ENCODE measurements at places on chromosomes 1 and 21. TPM values are rescaled to one million over a fixed set of nuclear protein-coding genes. Genes with fewer than 3 reads are reported as not detected.
A peak's percentile ranks its signal among the peaks of the same experiment; 100 is the strongest.

DNA sequence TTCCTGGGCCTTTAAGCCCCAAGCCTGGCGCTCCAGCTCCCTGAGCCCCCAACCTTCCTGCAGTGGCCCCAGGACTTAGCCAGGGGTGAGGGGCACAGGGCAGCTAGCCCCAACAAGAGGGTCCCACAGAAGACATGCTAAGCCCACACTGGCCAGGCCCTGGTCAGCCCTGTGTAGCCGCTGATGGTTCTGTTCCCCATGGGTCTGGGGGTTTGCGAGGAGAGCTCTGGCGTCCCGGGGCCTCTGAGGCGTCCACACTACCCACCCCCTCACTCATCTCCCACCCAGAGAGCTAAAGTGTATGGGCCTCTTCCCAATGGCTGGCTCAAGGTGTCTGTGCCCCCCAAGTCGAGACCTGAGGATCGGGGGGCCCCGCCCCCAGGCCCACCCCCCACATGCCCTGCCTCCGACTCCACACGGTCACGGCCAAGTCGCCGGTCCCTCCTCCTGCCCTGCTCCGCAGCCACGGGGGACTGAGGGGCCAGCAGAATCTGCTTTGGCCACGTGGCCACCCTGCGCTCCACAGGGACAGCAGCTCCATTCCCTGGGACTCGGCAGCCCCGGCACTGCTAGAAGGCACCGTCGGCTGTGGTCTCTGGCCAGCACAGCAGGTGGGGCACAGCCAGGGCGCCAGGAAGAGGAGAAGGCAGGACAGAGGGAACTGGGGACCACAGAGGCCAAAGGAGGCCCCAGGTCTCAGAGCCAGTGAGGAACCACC, 7.8 kb downstream of the TNFRSF18 start:
- no peak for DNase-seq
- no peaks in the 10 kb centered on the region for H3K27me3 ChIP-seq
- no peak overlapping the region for H3K27ac ChIP-seq
- no peaks in the 10 kb centered on the region for H3K36me3 ChIP-seq

Gene SSX2IP
- 81.8 TPM for total RNA-seq

DNA sequence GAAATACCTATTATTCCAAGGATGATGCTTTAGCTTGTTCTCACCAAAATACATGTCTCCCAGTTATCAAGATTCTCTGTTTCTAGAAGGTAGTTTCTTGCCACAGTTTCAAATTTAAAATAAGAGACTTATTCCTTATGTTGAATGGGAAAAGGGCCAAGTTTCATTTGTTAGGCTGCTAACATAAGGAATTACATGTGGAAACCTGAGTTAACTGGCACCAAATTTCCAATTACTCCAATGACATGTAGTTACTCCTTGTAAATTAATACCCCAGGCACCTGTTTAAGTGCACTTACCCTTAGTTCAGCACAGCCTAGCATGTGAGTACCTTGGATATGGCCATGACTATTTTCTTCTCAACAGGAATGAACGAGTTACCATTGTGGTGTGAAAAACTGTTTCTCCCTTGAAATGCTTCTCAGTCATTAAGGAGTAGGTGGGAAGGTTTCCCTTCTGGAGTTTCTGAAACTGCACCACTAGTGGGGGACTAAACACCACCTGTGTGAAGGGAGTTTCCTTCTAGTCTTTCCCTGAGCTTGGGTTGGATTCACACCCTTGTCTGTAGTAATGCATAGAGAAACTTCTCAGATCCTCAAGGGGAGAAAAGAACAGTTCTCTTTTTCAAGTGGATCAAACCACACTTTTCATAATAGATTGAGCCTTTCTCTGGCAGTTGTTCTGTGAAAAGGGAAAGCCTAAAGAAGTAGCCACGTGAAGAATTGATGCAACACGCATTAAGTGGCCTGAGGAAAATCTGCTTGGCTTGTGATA, 32.3 kb upstream of the LRRC8C start:
- DNase-seq: no peak
- H3K4me3 ChIP-seq: no peak overlapping the region
- no peaks in the 10 kb centered on the region for H3K36me3 ChIP-seq
- no peaks in the 10 kb centered on the region for H3K4me1 ChIP-seq
- no peak overlapping the region for H3K27ac ChIP-seq
- no peaks in the 10 kb centered on the region for H3K27me3 ChIP-seq

- no peak overlapping the region for H3K27ac ChIP-seq
- H3K4me1 ChIP-seq: no peaks in the 10 kb centered on the region
- DNase-seq: peak; percentile 7
- H3K4me3 ChIP-seq: no peak overlapping the region
Observed at GRCh38 chr1:25148673-25149300, 83.5 kb downstream of the SYF2 start.

- no peaks in the 10 kb centered on the region for H3K27me3 ChIP-seq
- H3K27ac ChIP-seq: no peak overlapping the region
- DNase-seq: no peak
- no peaks in the 10 kb centered on the region for H3K36me3 ChIP-seq
Observed at GRCh38 chr1:245056913-245057312, 97.9 kb upstream of the KIF26B start.

DNA sequence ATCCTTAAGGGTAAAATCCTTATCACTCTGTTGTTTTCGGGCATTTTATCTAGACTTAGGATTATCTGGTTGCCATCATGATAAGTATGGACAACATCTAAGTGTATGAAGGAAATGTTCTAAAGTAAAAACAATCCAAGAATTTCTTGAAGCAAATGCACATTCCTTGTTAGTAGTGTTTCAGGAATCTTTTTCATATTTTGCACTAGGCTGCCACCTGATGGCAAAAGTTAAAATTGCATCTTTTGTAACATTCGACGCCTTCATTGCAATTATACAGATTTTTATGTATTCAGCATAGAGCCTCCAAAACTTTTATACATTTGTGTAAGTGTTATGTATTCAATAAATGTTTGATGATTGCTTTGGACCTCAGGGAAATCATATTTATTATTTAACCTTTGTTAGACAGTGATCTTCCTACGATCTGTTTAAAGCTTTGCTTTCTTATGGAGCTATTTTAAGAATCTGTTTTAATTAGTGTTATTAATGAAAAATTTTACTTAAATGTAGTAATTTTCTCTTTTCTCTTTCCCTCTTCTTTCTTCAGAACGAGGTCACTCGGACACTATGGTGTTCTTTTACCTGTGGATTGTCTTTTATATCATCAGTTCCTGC, 49.4 kb upstream of the KIAA1614 start:
- H3K4me3 ChIP-seq: no peak overlapping the region
- no peaks in the 10 kb centered on the region for H3K27me3 ChIP-seq
- no peak overlapping the region for H3K27ac ChIP-seq
- peak; percentile 47 for DNase-seq
- H3K36me3 ChIP-seq: peaks cover 4% of the 10 kb centered on the region

Gene LCE2A
- not detected for total RNA-seq

GRCh38 chr1:220487297-220487820, 40.6 kb upstream of the MARK1 start:
- no peaks in the 10 kb centered on the region for H3K36me3 ChIP-seq
- no peak for DNase-seq

DNA sequence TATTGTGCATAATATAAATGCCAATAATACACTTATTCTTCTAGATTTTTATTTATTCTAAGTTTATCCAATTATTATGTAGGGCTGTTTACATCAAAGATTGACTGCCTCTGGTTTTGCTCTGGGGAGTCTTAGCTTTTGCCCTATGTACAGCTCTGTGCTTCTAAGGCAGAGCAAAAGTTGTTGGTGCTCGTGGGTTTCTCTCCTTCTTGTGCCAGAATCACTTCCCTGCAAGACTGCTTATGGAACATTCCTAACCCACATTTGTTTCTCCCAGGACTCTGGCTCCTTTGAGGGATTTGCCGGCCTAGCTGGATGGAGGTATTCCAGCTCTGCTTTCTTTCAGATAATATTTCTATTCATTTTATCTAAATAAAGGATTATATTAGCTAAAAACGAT, 849.1 kb downstream of the USP25 start:
- H3K4me3 ChIP-seq: no peak overlapping the region
- H3K27ac ChIP-seq: no peak overlapping the region
- no peaks in the 10 kb centered on the region for H3K36me3 ChIP-seq
- H3K27me3 ChIP-seq: no peaks in the 10 kb centered on the region

- H3K4me1 ChIP-seq: no peaks in the 10 kb centered on the region
- H3K27ac ChIP-seq: no peak overlapping the region
- no peak overlapping the region for H3K4me3 ChIP-seq
- H3K36me3 ChIP-seq: 0 out of 2 replicates have a peak, but pooled peaks cover 6% of the 10 kb centered on the region
- H3K27me3 ChIP-seq: no peaks in the 10 kb centered on the region
- no peak for DNase-seq
Observed at GRCh38 chr1:36055706-36056105, 28.2 kb upstream of the TEKT2 start.

Gene SLC30A10
- not detected for total RNA-seq

Gene CD58
- total RNA-seq: 12.6 TPM

GRCh38 chr1:21572221-21572620, 63.0 kb downstream of the ALPL start:
- DNase-seq: no peak
- no peaks in the 10 kb centered on the region for H3K27me3 ChIP-seq
- H3K4me3 ChIP-seq: no peak overlapping the region
- no peak overlapping the region for H3K27ac ChIP-seq
- H3K36me3 ChIP-seq: no peaks in the 10 kb centered on the region

Gene UBE2U
- not detected for total RNA-seq

- H3K27me3 ChIP-seq: no peaks in the 10 kb centered on the region
- H3K36me3 ChIP-seq: peaks cover 17% of the 10 kb centered on the region
- DNase-seq: no peak
- no peak overlapping the region for H3K4me3 ChIP-seq
Observed at GRCh38 chr1:16124377-16125087, 31.3 kb downstream of the EPHA2 start.

DNA sequence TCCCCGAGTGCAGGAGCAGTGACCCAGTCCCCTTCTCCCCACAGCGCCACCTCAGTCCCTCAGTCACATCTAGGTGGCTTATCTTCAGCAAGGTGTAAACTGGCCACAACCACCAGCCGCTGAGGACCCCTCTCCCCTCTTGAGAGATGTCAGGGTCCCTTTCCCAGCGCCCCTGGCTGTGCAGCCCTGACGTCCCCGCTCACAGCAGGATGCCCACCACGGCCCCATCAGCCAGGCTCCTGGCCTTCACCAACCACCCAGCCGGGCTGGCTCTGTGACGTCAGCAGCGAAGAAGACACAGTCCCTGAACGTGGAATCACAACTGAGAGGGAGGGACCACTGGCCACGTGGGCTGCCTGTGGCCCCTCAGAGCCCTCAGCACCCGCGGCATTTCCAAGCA, 249.4 kb downstream of the NPHP4 start:
- H3K4me3 ChIP-seq: no peak overlapping the region
- H3K27me3 ChIP-seq: peaks cover 12% of the 10 kb centered on the region
- H3K4me1 ChIP-seq: peaks cover 2% of the 10 kb centered on the region
- no peak overlapping the region for H3K27ac ChIP-seq

- no peaks in the 10 kb centered on the region for H3K36me3 ChIP-seq
- no peak overlapping the region for H3K27ac ChIP-seq
Observed at GRCh38 chr1:1858382-1859086, 32.4 kb downstream of the GNB1 start.

- H3K27ac ChIP-seq: peak overlapping the region; percentile 56
- H3K4me3 ChIP-seq: no peak overlapping the region
- no peaks in the 10 kb centered on the region for H3K36me3 ChIP-seq
- no peak for DNase-seq
Observed at GRCh38 chr1:24389231-24389678, 24.3 kb downstream of the STPG1 start.

Gene SLFNL1
- total RNA-seq: 0.10 TPM

GRCh38 chr1:235425357-235425756, 58.1 kb downstream of the TBCE start:
- DNase-seq: no peak
- no peak overlapping the region for H3K4me3 ChIP-seq
- H3K27me3 ChIP-seq: no peaks in the 10 kb centered on the region
- H3K4me1 ChIP-seq: peaks cover 3% of the 10 kb centered on the region

- peak overlapping the region; percentile 69 for H3K27ac ChIP-seq
- H3K27me3 ChIP-seq: no peaks in the 10 kb centered on the region
- DNase-seq: no peak
- no peaks in the 10 kb centered on the region for H3K36me3 ChIP-seq
- H3K4me3 ChIP-seq: peak overlapping the region; percentile 61
Observed at GRCh38 chr1:9181990-9182783, 52.4 kb upstream of the H6PD start.

Gene REG4
- not detected for total RNA-seq

DNA sequence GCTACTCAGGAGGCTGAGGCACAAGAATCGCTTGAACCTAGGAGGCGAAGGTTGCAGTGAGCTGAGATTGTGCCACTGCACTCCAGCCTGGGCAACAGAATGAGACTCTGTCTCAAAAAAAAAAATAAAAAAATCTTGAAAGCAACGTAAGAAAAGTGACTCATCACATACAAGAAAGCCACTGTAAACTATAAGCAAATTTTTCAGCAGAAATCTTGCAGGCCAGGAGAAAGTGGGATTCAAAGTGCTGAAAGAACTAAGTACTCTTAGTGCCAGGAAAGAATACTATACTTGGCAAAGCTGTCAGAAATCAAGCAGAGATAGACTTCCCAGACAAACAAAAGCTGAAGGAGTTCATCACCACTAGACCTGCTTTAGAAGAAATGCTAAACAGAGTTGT, 4.4 kb upstream of the HMGN1 start:
- H3K27ac ChIP-seq: no peak overlapping the region
- H3K27me3 ChIP-seq: no peaks in the 10 kb centered on the region
- no peaks in the 10 kb centered on the region for H3K36me3 ChIP-seq
- no peak for DNase-seq
- no peaks in the 10 kb centered on the region for H3K4me1 ChIP-seq
- no peak overlapping the region for H3K4me3 ChIP-seq

DNA sequence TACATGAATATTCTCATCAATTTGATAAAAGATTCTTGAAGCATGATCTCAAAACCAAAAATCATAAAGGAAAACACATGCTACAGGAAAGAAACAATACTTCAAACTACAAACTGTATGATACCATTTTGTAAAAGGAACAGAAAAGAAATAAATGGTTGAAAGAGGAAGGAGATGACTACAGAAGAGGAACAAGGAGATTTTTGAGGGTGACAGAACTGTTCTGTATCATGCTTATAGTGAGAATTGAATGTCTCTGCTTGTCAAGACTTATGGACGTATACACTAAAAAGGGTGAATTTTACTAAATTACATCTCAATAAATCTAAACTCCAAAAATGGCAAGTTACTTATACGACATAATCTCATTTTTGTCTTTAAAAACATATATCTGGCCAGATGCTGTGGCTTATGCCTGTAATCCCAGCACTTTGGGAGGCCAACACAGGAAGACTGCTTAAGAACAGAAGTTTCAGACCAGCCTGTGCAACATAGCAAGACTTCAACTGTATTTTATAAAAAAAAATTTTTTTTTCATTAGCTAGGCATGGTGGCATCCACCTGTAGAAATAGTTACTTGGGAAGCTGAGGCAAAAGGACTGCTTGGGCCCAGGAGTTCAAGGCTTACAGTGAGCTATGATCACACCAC, 125.4 kb downstream of the EIF4G3 start:
- peaks cover 4% of the 10 kb centered on the region for H3K4me1 ChIP-seq
- no peak for DNase-seq
- no peaks in the 10 kb centered on the region for H3K27me3 ChIP-seq
- no peak overlapping the region for H3K27ac ChIP-seq

Gene UBXN10
- 0.05 TPM for total RNA-seq

Gene KRTAP19-1
- total RNA-seq: not detected

All from Panc1 (cell line).